ENCODE measurements at places on chromosomes 2 and 18.

GRCh38 chr18:61551586-61551985 is 218.4 kb downstream of the CDH20 start:
- DNase-seq: no peak

DNA sequence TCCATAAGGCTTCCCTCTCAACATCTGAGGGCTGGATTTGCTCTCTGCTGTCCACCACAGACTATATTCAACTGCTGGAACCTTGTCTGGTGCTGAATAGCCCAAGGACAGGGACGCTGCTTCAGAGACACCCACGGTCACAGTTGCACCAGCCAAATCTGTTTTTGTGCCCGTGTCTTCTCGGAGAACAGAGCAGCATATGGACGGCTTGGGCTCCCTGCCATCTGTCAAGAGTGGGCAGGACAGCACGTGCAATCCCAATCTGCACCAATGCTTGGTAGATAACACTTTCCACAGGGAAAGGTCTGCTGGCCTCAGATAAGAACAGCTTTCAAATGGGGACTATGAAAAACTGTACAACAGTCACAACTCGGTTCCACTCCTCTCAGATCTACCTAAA is 466.1 kb downstream of the TGIF1 start:
- DNase-seq: no peak

- DNase-seq: no peak
These were observed 1.1 kb upstream of the TMEFF2 start for GRCh38 chr2:192195548-192196418.

GRCh38 chr2:106944215-106944614 is 58.2 kb upstream of the ST6GAL2 start:
- DNase-seq: no peak

GRCh38 chr2:73215254-73215653 is 1.2 kb downstream of the SMYD5 start:
- no peak for DNase-seq

All from activated T-cell treated with anti-CD3 and anti-CD28 coated beads for 4 hours (primary cell).